ENCODE measurements at places on chromosomes 2 and 18.
A peak's percentile ranks its signal among the peaks of the same experiment; 100 is the strongest.

DNA sequence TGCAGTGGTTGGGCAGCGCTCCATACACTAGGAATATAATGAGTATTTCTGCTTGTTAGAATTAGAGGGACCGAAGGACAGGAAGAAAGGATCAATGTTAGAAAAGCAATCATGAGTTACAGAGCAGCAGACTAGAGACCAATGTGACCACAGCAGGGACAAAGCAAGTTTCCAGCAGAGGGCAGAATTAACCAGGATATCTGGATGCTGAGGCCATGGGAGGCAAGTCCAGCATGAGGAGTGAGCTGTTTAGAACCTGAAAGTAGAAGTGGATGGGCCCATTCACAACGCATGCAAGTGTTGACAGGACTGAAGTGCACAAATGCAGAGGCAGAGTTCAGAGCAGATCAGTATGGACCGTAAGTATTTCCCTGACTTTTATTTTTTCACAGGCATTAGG is 910.4 kb upstream of the GYPC start:
- DNase-seq = no peak

- peak; percentile 31 for DNase-seq
These were observed at the start of gene GPR55 for GRCh38 chr2:230924470-230925341. GPR55 (minus strand) TSS chr2:230925242; CDS start chr2:230910962, 14,280 bp downstream.

GRCh38 chr2:120103723-120104467 is 91.0 kb downstream of the EPB41L5 start:
- no peak for DNase-seq

DNA sequence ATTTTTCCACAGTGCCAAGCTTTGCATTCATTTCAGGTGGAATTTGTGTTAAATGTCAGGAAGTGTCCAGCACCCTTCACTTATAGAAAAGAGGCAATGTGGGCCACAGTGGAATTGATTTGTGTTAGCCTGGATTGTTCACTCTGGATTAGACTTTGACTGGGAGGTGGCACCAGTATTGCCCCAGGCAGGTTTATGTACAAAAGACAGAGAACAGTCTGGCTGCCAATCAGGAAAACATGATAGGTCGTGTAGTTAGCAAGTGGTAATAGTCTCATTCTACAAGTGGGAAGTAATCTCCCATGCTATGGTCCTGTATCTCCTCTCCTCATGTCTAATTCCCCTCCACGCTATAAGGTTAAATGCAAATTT is 45.6 kb downstream of the RAB27B start:
- DNase-seq = no peak

GRCh38 chr2:47054868-47055267 is 100.2 kb downstream of the STPG4 start:
- no peak for DNase-seq
